ENCODE measurements at places on chromosomes 2 and 18. TPM values are rescaled to one million over a fixed set of nuclear protein-coding genes. Genes with fewer than 3 reads are reported as not detected.

LONRF2 gene
- 13.7 TPM for total RNA-seq

IL1R2 gene
- total RNA-seq: not detected

ST8SIA3 gene
- not detected for total RNA-seq

PROKR1 gene
- total RNA-seq: 0.11 TPM

ABCG8 gene
- not detected for total RNA-seq
